ENCODE measurements at places on chromosomes 3 and 15.
A peak's percentile ranks its signal among the peaks of the same experiment; 100 is the strongest.

DNA sequence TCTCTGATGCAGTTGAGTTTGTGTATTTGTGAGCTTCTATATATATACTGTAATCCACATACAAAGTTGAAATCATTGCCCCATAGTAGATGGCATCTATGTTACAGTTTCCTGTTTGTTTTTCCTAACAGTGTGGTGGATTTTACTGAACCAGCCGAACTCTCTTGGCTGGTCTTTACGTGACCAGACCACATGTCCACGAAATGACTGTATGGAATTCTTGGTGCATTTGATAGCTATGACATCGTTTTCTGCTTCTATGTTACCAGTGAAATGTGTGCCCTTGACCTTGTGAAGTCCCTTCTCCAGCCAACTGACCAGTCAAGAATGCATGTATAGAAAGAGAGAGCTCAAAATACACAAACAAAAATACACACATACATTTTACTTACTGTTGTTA is 1.8 kb downstream of the KCNMB2 start:
- no peak for DNase-seq
- H3K4me3 ChIP-seq: no peak overlapping the region
- no peaks in the 10 kb centered on the region for H3K36me3 ChIP-seq
- H3K27ac ChIP-seq: no peak overlapping the region
- H3K27me3 ChIP-seq: peaks cover 15% of the 10 kb centered on the region

DNA sequence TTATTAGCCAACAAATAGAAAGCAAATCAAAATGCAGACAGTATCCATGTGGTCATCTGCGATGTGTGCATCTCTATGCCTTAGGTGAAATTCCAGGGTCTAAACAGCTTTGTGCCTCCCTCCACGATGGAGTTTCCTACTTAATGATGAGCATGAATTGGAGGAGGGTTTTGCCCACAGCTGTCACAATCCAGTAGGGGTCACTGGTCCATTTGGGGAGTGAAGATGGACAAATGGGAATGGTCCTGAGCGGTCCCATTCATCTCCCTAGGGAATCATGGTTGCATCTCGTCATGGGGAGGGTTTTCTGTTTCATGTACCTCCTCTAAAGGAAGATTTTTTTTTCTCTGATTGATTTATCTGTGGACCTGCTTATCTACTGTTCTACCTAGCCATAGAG is 358.0 kb downstream of the PTPRG start:
- H3K27ac ChIP-seq: no peak overlapping the region
- no peaks in the 10 kb centered on the region for H3K4me1 ChIP-seq
- H3K4me3 ChIP-seq: no peak overlapping the region
- no peak for DNase-seq

DNA sequence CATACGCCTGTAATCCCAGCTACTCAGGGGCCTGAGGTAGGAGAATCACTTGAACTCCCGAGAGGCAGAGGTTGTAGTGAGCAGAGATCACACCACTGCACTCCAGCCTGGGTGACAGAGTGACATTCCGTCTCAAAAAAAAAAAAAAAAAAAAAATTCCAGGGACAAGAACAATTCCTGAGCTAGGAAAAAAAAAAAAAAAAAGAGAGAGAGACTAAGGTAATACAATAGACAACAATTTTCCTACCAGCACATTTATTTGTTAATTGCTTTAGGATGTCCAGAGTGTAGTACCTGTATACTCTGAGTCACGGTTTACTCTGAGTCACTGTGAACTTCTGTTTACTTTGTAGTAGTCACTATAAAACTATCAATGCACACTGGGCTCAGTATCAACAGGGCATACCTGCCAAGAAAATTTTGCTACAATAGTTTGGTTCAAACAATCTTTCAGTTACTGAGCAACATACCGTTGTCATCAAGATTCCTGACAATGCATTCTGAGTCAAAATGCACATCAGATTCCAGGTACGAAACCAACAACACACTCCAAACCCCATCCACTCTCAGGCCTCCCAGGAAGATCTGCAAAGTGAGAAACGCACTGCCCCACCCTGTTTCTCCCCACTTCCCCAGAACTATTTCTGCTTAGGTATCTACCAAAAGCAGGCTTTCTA is 28.3 kb downstream of the IGF2BP2 start:
- H3K4me3 ChIP-seq: no peak overlapping the region
- H3K27me3 ChIP-seq: peaks cover 5% of the 10 kb centered on the region
- peaks cover 14% of the 10 kb centered on the region for H3K4me1 ChIP-seq
- H3K27ac ChIP-seq: no peak overlapping the region
- no peak for DNase-seq

- no peak overlapping the region for H3K4me3 ChIP-seq
- DNase-seq: no peak
- H3K36me3 ChIP-seq: no peaks in the 10 kb centered on the region
- no peaks in the 10 kb centered on the region for H3K27me3 ChIP-seq
Measured at GRCh38 chr3:134054881-134055280, 25.2 kb upstream of the SLCO2A1 start.

DNA sequence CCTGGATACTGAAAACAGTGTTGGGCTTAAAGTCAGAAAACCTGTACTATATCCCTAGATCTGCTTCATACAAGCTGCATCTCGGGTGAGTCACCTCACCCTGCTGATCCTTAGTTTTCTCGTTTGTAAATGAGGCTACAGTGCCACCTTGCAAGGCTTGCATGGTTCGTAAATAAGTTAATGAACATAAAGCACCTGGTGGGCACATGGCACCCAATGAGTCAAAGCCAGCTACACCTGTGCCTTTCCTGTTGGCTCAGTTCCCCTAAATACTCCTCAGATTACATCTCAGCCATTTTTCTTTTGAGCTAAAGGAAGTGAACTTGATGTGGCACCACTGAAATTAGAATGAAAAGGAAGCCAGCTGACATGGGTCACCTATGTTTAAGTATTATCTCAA is 26.5 kb downstream of the RTP1 start:
- no peak overlapping the region for H3K27ac ChIP-seq
- no peaks in the 10 kb centered on the region for H3K4me1 ChIP-seq
- H3K4me3 ChIP-seq: no peak overlapping the region

DNA sequence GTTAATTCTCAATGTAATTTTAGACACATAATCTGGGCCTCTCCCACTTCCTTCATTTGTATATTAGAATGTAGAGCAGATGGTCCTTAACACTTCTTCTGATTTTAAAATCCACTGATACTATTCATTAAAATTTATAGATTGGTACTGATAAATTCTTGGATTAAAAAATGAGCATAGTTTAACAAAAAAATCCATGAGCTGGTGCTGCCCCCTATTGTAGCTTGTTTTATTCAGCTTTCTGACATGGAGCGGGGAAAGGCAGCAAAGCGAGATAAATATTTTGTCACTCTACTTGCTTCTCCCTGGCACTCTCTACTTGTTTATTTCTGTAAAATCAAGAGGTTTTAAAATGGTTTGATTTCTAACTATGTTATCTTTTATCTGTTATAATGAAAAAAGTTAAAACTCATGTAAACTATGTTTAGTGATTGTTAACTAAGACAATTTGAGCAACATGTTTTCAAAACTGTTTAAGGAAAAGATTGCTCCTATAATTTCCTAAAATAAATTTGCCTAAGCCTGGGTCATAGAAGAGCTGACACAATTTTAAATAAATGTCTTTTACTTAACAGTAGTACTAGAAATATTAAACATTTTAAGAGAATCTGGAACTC is 26.5 kb upstream of the PLOD2 start:
- no peak for DNase-seq
- peaks cover 6% of the 10 kb centered on the region for H3K27me3 ChIP-seq
- no peak overlapping the region for H3K4me3 ChIP-seq
- no peak overlapping the region for H3K27ac ChIP-seq

- DNase-seq: no peak
- no peak overlapping the region for H3K4me3 ChIP-seq
- no peaks in the 10 kb centered on the region for H3K27me3 ChIP-seq
Measured at GRCh38 chr3:79002465-79003372, 765.1 kb downstream of the ROBO1 start.

- H3K36me3 ChIP-seq: no peaks in the 10 kb centered on the region
- H3K27me3 ChIP-seq: peaks cover 9% of the 10 kb centered on the region
- peaks cover 33% of the 10 kb centered on the region for H3K4me1 ChIP-seq
- peak; percentile 73 for DNase-seq
- H3K27ac ChIP-seq: no peak overlapping the region
Measured at GRCh38 chr3:101938262-101938847, 89.0 kb downstream of the NFKBIZ start.

DNA sequence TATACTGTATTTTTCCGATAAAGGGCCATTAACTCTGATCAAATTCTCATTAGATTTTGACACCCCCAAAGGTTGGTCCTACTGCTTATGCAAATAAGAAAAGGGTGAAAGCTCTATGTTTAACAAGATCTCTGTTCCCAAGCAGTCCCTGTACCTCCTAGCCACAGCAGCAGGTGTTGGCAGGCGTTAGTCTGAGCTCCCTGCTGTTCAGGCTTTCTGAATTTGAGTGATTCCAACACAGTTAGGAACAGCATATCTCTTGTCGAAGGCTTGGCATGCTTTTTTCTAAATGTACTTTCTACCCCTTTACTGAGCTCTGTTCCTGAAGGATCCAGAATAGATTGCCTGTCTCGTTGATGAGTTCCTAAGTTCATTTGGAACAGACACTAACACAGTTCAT is 42.3 kb downstream of the MITF start:
- H3K4me1 ChIP-seq: no peaks in the 10 kb centered on the region
- H3K36me3 ChIP-seq: no peaks in the 10 kb centered on the region
- H3K4me3 ChIP-seq: no peak overlapping the region
- H3K27ac ChIP-seq: no peak overlapping the region

DNA sequence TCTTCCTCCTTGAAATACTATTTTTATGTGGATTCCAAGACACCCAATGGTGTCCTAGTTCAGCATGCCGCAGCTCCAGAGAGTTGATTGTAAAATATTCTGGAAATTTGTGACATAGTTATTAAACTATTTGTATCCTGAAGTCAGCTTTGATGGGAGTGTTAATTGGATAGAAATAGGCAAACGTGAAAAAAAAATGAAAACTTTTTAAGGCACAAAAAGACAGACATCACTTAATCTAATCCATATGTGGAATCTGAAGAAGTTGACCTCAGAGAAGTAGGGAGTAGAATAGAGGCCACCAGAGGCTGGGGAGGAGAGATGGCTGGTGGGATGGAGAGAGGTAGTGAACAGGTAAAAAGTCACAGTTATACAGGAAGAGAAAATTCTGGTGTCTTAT is 704.2 kb downstream of the ROBO1 start:
- no peak overlapping the region for H3K4me3 ChIP-seq
- H3K27me3 ChIP-seq: no peaks in the 10 kb centered on the region
- no peaks in the 10 kb centered on the region for H3K36me3 ChIP-seq
- no peak for DNase-seq
- H3K4me1 ChIP-seq: no peaks in the 10 kb centered on the region
- no peak overlapping the region for H3K27ac ChIP-seq

- H3K27me3 ChIP-seq: no peaks in the 10 kb centered on the region
- H3K4me1 ChIP-seq: no peaks in the 10 kb centered on the region
- H3K36me3 ChIP-seq: no peaks in the 10 kb centered on the region
Measured at GRCh38 chr3:147945968-147946519, 536.9 kb downstream of the ZIC1 start.

DNA sequence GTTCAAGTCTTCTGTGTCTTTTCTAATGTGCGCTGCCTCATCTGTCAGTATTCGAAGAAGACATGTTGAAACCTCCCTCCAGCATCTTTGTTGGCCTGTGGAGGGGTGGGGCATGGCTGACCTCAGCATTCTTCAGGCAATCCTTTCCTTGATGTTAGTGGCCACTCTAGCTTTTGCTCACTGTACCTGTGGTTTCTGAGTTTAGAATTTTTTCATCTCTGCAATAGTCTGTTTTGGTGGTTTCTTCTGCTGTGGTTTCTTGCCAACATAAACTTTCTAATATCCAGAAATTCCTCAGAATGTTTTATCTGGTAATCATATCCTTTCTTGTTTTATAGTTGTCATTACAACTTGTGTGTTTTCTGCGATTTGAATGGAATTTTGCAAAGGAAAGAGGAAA is 251.3 kb upstream of the NR2E3 start:
- DNase-seq: no peak
- H3K36me3 ChIP-seq: no peaks in the 10 kb centered on the region
- H3K27ac ChIP-seq: no peak overlapping the region

- no peak for DNase-seq
- no peaks in the 10 kb centered on the region for H3K36me3 ChIP-seq
- peaks cover 6% of the 10 kb centered on the region for H3K4me1 ChIP-seq
- H3K27ac ChIP-seq: no peak overlapping the region
- H3K27me3 ChIP-seq: no peaks in the 10 kb centered on the region
Measured at GRCh38 chr15:101406526-101407195, 82.8 kb downstream of the PCSK6 start.

- H3K27ac ChIP-seq: no peak overlapping the region
- H3K36me3 ChIP-seq: no peaks in the 10 kb centered on the region
- DNase-seq: no peak
Measured at GRCh38 chr3:57421336-57421735, 122.8 kb downstream of the DNAH12 start.

- no peaks in the 10 kb centered on the region for H3K36me3 ChIP-seq
- H3K4me1 ChIP-seq: no peaks in the 10 kb centered on the region
- H3K27ac ChIP-seq: no peak overlapping the region
- H3K4me3 ChIP-seq: no peak overlapping the region
- H3K27me3 ChIP-seq: no peaks in the 10 kb centered on the region
Measured at GRCh38 chr3:13708301-13708700, 159.4 kb downstream of the FBLN2 start.

DNA sequence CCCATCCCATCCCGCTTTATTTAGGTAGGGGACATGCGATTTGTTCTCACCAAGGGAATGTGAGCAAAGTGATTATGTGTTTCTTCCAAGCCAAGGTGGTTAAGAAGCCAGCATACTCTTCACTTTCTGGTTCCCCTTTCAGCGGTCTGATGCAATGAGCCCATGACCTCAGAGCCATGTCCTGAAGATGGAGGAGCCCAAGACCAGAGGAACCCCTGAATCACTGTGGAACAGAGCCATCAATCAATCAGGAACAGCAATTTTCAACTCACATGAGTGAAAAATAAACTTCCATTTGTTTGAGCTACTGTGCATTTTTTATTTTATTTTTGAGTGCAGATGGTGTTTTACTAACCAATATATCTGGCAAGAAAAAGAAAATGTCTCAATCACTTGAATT is 10.8 kb downstream of the THRB start:
- H3K27ac ChIP-seq: no peak overlapping the region
- no peaks in the 10 kb centered on the region for H3K36me3 ChIP-seq
- DNase-seq: no peak
- no peaks in the 10 kb centered on the region for H3K27me3 ChIP-seq

DNA sequence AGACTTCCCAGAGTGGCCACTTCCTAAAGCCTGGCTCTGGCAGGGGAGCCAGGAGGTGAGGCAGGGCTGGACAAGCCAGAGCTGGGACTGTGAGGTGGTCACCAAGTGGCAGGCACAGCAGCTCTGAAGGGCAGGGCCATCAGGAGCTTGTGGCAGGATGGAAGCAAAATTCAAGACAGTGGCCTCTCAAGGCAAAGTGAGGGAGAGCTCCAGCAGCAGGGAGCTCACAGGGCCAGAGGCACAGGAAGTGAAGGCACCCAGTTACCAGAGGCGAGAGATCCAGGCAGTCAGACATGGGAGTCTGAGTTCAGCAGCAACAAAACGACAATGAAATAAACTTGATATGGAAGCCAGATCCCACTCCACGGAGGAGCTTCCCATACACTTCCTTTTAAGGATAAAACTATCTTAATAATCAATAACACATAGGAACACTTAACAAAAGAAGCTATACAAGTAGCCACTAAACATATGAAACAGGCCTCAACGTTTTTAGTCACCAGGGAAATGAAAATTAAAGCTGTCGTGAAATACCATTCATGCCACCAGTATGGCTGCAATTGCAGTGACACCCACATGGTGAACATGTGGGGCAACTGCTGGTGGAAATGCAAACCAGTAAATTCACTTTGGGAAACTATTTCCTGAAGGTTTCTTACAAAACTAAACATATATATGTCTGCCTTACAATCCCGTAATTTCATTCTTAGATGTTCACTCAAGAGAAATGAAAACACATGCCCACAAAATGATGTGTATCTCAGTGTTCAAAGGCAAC is 35.4 kb upstream of the TMEM158 start:
- H3K4me1 ChIP-seq: no peaks in the 10 kb centered on the region
- H3K36me3 ChIP-seq: no peaks in the 10 kb centered on the region
- peaks cover 27% of the 10 kb centered on the region for H3K27me3 ChIP-seq
- no peak overlapping the region for H3K4me3 ChIP-seq
- no peak overlapping the region for H3K27ac ChIP-seq

Data from activated CD4-positive, alpha-beta T cell treated with anti-CD3 and anti-CD28 coated beads, Interleukin-2, amount 10 ng/mL, durations not matched to agents 24 days and 14 days (primary cell).